ENCODE measurements at places on chromosomes 6 and 20.

DNA sequence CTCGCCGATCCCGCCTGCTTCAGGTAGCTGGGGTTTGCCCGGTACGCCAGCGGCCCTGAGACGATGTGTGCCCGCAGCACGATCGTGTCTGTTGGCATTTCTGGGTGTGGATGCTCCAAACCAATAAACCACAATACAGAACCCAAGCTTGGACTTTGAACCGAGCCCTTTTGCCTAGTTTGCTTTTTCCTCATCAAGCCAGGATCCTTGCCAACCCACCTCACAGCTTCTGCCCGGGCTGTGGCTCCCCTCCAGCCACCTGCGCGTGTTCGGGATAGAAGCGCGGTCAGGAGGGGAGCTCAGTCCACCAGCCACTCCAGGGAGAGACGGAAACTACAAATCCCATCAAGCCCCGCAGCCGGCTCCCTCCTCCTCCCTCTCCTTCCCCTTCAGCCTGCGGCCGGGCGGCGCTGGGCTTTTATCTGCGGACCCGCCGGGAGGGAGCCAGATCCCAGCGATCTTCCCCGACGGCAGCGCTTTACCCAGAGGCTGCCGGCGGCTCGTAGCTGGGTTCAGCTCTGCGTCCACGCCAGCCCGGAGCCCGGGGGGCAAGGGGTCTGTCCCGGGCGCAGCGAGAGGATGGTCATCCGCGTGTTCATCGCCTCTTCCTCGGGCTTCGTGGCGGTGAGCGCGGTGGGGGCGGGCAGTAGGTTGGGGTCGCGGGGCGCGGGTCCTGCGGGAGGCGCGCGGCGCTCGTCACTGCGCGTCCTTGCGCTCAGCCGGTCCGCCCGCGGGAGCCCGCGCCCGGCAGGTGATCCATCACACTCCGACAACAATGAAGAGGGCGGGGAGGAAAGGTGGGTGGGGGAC is at the start of gene SH3BGRL2:
Gene SH3BGRL2, plus strand, starts transcription at position 447 of the 810 bp plus-strand sequence. Its CDS starts 133 bp downstream, at position 580.
- peak; percentile 79 for DNase-seq

DNA sequence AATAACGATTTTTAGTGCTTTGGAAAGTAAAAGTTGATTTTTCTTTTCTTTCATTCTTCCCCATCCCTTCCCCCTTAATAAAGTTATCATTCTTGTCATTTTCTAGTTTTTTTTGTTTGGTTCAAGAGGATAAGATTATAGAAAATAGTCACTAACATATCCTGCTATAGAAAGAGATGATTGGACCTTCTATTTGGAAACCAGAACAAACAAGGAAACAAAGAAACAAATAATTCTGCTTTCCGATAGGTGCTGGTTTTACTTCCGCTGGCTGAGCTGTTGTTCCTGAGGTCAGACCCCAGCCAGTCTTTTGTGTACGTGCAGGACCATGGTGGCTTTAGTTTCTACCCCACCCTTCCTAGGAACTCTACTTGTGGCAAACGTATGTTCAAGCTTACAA is at the start of gene CDH26:
Gene CDH26, plus strand, starts transcription at position 301 of the 400 bp plus-strand sequence. CDS start 304 bp downstream, outside the sequence.
- DNase-seq = no peak

- no peak for DNase-seq
Measured at GRCh38 chr6:456358-456867, 64.9 kb downstream of the IRF4 start.

DNA sequence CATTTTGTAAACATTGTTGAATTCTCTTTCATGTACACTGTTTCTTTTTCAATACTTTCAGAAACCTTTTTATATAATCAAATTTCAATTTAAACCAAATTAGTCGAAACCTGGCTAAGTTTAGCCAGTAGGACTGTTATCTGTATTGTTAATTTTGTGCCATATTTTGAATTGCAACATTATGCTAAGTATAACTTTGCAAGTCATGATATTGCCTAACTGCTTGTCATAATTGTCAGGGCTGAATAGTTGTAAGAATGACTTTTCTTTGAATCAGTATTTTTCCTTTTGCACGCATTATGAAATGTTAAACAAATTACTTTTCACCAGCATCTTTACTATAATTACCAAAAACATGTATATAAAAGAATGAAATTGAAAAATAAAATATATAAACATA is 82.7 kb downstream of the SAMD3 start:
- no peak for DNase-seq

DNA sequence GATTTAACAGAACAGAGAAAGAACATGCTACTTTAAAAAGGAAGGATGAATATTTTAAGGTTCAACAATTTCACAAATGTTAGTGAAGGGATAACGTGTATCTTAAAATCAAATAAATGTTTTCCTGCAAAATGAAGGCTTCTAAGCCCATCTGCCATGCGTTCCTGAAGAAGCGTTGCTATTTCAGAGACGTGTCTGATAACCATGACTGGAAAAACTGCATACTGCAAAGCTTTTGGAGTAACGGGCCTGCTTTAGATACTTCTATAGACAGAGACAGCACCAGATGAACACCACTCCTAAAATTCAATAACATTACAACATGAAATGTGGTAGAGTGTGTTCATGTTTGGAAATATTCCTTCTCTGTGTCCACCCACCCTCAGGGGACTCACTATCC is 126.0 kb downstream of the WDR27 start:
- DNase-seq = no peak

DNA sequence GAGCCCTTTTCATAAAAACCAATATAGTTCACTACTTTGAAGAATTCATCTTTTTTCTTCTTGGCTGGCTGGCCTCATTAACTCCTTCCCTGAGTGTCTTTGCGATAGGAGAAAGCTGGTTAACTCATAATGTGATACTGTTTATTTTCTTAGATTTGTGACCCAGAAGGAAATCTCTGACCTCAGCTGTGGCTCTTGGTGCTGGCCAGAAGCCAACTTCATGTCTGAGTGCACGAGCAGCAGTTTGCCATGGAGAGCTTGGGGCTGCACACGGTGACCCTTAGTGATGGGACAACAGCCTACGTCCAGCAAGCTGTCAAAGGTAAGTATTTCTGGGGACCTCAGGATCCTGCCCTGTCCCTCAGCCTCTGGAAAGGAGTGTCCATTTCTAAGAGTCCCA is 16.7 kb upstream of the DEF6 start:
- DNase-seq = no peak

- DNase-seq = no peak
Measured at GRCh38 chr20:17377231-17377630, 150.4 kb downstream of the PCSK2 start.

DNA sequence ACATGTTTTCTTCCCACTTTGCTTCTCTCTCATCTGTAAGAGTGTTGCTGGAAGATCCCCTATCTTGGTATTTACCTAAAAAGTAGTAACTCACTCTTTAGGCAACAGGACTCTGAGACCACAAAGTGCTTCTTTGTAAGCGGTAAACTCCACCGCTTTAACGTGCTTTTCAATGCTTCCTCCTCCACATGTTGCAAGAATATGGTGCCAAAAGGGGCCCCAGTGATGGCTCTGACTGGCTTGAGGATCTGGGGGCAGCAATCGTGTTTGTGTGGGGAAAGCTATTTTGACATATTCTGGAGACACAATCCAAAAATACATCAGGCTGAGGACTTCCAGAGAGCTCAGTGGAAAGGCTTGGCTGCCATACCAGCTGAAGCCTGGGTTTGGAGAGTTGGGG is 12.4 kb upstream of the CPNE5 start:
- DNase-seq = no peak

- DNase-seq = no peak
Measured at GRCh38 chr20:50982363-50982762, 23.7 kb downstream of the MOCS3 start.

DNA sequence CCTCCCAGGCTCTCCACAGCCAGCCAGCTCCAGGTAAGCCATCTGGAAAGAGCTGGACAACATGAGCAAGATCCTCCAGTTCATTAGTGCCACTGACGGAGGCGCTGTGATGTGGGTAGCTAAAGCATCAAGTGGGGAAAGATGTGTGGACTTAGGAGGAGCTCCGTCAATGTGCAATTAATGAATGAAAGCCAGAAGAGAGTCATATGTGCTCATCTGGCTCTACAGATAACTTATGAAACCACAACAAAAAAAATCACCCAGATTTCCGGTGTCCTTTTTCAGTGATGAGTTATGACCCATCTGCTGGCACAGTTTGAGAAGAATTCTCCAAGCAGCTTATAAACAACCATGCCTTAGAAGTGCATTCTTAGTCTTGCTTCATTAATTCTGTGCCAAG is 311.7 kb upstream of the PLCB4 start:
- no peak for DNase-seq

Measured in progenitor cell of endocrine pancreas (in vitro differentiated cells).